ENCODE measurements at places on chromosomes 16 and 17.

DNA sequence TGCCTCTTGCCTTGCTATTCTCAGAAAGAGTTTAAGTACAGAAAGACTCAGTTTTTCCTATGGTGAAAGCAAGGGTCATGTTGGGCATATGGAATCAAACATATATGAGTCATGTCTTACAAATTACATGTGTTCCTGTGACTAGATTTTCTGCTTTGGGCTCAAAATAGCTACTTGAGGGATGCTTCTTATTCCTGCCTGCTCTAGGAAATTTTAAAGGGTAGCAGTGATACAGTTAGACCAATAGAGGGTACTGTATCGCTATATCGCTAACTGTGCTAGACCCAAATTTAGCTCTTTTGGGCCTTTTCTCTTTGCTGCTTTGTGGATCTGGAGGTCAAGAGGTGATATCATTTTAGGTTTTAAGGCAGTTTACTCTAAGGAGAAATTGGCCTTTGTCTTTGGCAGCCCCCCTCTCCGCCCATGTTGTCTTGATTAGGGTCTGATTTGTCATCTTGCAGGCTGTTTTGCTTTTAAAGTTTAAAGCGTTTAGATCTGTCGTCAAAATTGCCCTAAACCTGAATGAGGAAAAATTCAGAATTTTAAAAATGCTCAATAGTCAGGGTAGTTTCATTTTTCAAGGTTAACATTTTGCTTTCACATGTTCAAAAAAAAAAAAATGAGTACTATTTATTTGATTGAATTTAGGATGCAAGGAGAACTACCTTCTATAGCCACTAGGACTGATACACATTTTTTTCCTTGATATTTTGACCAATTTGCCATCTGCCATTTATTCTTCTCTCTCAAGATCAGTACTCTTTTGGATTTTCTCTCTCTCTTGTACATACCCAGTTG is 8.8 kb downstream of the NFATC3 start:
- DNase-seq = no peak

- DNase-seq = no peak
These were observed 77.6 kb downstream of the NXN start for GRCh38 chr17:901964-902363.

DNA sequence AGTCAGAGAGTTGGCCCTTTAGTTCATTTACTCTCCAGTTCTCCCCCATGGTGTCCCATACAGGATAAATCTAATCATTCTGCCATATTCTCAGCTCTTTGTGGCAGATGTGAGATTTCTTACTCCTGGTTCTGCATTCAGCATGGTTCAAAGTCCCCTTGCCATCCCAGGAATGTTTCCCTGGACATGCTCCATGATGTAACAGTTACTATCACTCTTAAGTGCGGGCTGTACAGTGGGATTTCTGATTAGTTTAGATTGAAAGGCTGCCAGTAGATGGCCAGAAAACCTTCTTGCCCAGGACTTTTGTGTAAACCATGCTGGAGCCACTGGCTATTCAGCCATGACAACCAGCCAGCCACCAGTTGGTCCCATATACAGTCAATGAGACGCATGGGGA is 10.4 kb downstream of the KRT37 start:
- no peak for DNase-seq

- no peak for DNase-seq
These were observed 236.1 kb upstream of the C16orf82 start for GRCh38 chr16:26830428-26831127.

DNA sequence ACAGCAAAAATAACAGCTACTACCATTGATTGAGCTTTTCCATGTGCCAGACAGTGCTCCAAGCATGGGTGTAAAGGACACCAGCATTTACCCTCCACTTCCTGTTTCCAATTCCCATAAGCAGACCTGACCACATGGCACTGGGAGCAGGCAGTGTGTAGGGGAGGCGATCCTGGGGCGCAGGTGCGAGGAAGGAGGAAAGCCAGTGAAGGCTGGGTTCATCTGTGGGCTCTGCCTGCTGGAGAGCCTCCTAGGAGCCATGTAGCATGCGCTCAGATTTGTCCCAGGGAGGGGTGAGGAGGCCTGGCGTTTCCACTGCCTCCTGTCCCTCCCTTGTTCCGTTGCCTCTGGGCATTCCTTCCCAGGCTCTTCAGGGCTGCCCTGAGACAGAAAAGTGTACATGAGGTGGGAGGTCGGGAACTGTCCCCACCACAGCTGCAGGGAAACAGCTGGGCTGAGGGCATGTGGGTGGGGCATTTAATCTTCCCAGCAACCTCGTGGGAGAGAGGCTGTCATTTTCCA is 56.6 kb downstream of the SNX20 start:
- DNase-seq = no peak

DNA sequence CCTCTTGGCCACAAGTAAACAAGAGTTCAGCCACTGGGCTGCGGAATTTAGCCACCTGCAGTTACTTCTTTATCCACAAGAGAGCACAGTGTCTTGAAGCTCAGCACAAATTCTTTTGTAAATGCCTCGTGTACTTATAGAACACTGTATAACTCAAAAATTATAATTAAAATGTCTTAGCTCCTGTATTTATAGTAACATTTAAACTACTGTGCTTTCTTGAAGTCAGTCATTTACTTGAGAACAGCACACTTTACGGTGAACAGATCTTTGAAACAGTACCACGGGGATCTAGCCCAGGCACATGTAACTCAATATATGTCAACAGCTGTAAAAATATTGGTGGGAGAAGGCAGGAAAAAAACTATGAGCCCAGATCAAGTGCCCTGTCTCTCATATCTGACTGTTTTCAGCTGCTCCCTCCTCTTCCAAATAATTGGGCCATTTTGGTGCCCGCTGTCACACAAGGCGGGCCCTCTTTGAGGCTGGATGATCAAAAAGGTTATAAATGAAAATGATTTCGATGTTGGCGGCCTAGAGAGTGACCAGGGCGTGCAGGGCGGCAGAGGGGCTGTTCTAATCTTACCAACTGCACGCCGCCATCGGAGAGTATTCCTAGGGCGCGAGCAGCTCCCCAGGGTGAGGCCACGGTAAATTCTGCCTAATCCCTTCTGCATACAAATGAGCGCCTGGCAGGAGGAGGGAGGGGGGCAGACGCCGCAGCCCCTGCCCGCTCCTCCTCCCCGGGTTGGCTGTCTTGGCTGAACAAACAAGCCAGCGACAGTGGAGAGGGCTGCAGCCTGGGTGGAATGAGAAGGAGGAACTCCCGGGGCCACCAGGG is 183.2 kb downstream of the C16orf78 start:
- DNase-seq = no peak

GRCh38 chr16:30342751-30343490 is 12.2 kb downstream of the CD2BP2 start:
- DNase-seq = no peak

GRCh38 chr17:34487626-34488025 is 91.8 kb upstream of the TMEM132E start:
- DNase-seq = no peak

Data from stimulated activated CD4-positive, alpha-beta T cell treated with anti-CD3 and anti-CD28 coated beads, Interleukin-1b, Interleukin-23, amount 100 ng/mL, for 1 hour (primary cell).